ENCODE measurements at places on chromosomes 7 and 10.

GRCh38 chr10:56605051-56605450, 244.0 kb upstream of the ZWINT start:
- no peak for DNase-seq

- no peak for DNase-seq
These were observed 242.6 kb downstream of the DNAJB6 start for GRCh38 chr7:157579425-157579824.

GRCh38 chr7:130148561-130148960, 56.6 kb downstream of the TMEM209 start:
- DNase-seq: no peak

GRCh38 chr7:150564006-150564405, 3.2 kb upstream of the GIMAP4 start:
- DNase-seq: no peak

DNA sequence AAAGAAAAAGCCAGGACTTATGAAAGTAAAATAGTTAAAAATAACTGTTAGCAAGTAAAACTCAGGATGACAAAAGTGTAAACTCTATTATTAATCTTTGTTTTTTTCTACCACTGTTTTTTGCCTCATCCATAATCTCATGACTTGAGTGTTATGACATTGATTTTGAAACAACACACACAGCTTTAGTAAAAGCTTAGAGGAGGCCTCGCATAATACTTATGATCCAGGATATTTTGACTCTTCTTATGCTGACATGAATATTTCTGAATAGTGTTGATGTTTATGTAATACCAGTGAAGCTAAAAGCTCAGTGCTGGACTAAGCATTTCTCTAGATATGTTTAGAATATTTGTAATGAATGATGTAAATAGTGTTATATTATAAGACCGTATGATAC, 10.5 kb downstream of the KAT6B start:
- no peak for DNase-seq

All from C1 segment of cervical spinal cord (tissue), 14 donors.